ENCODE measurements at places on chromosomes 16 and 17.
A peak's percentile ranks its signal among the peaks of the same experiment; 100 is the strongest.

DNA sequence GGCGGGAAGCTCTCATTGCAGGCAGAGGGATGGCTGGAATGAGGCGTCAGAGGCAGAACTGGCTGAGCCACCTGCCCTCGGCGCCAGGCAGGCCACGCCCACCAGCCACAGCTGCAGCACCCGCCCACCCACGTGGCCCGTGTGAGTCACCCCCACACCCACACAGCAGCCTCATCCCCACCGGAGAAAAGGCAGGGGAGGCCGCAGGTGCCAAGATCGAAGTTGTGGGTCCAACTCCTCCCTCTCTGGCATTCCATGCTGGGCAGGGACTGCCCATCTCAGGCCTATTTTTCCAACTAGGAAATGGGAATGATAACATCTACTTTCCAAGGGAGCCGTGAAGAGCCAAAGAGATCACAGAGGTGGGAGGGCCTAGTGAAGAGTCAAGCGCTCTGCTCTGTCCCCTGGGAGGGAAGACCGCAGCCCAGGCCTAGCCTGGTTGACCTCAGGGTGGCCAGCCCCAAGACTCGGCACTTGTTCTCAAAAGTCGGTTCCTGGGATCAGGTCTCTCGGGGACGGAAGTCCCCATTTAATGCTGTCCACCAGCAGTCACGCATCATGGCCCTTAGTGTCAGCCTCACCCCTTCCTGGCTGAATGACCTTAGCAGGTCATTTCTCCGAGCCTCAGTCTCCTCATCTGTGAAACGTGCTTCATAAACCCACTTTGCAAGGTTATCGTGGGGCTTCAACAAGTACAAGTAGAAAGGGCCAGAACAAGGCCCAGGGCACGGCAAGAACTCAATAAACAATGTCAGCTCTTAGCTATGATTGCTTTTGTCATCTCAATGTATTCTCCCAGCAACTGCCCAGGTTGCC lies at the start of gene TRPV3:
Gene TRPV3, minus strand, starts transcription at position 45 of the 816 bp plus-strand sequence. CDS start 2,962 bp downstream, outside the sequence.
- no peak for DNase-seq

GRCh38 chr16:89066721-89067120 lies 26.9 kb upstream of the ACSF3 start:
- no peak for DNase-seq

GRCh38 chr16:11175787-11176341 lies 80.1 kb downstream of the SOCS1 start:
- no peak for DNase-seq

GRCh38 chr16:79210607-79211006 lies 389.9 kb downstream of the MAF start:
- no peak for DNase-seq

- DNase-seq = no peak
Measured at GRCh38 chr17:75777296-75777922, 7.2 kb upstream of the UNK start.

DNA sequence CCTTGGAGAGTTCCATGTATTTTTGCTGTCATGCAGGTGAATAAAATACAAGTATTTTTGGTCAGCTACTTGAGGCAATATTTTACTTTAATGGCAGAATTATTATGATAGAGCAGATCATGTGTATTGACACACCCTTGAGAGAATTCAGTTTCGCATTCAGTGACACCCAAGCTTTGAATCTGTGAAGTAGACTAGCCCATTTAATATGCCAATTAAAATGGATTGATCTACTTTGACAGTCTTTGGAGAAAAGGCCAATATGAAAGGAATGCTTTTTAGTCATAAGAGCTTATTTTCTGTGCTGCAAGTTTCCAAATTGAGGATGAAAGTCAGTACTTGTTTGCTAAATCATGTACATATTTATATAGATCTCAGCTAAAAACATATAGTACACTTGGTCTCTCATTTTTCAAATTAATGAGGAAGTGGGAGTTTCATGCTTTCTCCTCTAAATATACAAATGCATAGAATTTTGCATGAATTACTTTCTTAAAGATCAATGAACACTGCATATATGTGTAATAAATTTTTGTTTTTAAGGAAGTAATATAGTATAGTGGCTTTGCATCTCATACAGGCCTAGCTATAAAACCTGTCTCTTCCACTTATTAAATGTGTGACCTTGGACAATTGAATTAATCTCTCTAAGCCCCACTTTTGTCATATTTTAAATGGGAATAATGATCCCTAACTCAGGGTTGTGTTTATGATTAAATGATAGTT lies 161.5 kb downstream of the PHKB start:
- DNase-seq = no peak

- no peak for DNase-seq
Measured at GRCh38 chr17:42985225-42985624, 4.9 kb downstream of the RUNDC1 start.

DNA sequence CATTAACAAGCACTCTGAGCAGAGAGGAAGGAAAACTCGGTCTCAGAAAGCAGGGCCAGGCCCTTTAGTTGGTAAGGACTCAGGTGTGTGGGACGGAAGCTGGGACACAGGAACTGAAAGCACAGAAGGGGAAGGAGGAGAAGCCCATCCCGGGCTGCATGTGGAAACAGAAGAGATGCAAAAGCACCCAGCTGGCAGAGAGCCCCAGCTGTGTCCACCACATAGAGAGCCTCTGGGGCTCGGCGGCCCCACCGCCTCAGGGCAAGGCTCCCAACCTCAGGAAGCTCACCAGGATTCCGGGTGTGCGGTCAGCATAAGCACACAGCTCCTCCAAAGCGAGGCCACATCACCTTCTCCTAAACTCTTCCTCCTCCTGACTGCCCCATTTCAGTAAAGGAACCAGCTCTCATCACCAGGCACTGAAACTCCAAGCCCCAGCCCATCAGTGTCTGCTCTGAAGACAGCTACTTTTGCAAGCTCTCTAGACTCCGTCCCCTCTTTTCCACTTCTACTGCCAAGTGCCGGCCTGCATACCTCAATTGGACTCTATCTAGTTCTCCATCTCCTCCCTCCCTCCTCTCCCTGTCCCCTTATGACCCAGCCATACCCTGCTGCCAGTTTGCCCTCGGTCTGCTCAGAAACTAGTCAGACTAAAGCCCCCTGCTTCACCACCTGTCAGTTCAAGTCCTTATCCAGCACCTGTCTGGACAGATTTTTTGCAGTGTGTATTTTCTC lies 6.0 kb downstream of the ST3GAL2 start:
- no peak for DNase-seq

DNA sequence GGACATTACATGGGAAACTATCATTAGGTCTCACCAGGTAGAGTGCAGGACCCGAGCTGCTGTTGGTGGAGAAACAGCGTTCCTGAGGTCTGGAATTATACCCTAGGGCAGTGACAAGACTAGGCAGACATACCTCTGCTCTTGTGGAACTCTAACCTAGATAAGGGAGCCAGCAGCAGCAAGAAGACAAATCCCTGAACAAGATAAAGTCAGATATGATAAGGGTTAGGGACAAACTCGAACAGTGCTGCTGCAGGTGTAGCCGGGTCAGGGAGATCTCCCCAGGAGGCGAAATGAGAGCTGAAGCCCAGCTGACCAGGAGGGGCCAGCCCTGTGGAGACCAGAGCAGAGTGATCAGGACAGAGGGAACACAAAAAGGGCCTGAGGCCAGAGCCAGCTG lies 34.7 kb downstream of the ARSG start:
- no peak for DNase-seq

GRCh38 chr16:54285414-54286089 lies 1.0 kb downstream of the IRX3 start:
- no peak for DNase-seq

DNA sequence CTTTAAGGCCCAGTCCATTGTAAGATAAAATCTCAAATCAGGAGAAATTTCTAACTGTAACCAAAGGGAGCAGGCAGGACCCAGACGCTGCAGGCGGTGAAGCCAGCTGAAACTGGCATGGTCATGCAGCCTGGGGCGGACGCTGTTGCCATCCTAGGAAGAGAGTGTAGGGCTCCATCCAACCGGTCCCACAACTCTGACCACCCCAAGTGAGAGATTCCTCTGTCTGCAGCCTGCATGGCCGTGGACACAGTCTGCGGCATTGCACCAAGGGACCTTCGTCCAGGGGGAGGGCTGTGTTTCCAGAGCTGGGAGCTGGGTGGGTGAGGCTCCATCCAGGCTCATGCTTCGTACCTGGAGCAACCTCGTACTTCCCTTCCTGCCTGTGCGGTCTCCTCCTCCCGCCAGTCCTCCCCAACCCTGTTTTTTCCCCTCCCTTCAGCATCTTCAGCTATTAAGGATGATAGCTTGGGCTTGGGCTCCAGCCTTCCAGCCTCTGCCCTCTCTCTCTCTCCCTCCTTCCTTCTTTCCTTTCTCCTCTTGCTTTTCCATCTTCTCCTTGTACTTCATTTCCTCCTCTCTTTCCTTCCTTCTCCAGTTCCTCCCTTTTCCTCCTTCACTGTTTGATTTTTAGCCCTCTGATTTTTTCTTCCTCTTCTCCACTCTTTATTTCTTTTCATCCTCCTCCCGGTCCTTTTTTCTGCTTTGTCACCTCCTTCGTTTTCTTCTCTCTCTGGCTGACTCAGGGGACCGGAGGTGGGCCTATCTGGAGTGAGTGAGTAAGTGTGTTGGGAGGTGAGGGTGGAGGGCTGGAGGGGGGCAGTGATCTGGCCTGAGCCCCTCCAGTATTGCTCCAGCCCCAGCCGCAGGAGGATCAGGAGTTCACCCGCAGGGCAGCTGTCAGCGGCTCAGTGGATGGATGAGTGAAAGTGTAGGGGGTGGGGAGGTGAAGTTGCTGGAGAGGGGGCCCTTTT lies 17.0 kb upstream of the LHX1 start:
- DNase-seq = peak; percentile 79

DNA sequence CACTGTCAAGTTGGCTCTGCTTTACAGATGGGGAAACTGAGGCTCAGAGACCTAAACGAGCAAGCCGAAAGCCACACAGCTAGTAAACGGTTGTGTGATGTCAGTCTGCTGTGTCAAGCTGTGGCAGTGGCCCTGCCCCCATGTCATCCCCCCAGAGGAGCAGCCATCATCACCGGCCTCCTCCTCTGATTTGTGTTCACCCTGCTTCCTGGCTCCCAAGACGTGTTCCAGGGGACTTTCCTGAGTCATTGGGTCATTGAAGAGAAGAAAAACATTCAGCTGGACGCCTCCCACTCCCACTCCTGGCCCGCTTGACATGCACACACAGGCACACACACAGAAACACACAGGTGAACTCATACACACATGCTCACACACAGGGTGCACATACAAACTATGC lies 54.0 kb upstream of the CIBAR2 start:
- peak; percentile 24 for DNase-seq

- no peak for DNase-seq
Measured at GRCh38 chr17:43025766-43026537, 921 bp downstream of the RND2 start.

- DNase-seq = no peak
Measured at GRCh38 chr16:7861891-7862582, 529.4 kb downstream of the RBFOX1 start.

- DNase-seq = peak; percentile 75
Measured at GRCh38 chr16:5905935-5906334, 808.3 kb upstream of the EEF2KMT start.
